Left cardiac atrium (tissue), 4 donors: ENCODE measurements at places on chromosomes 2 and 18.

DNA sequence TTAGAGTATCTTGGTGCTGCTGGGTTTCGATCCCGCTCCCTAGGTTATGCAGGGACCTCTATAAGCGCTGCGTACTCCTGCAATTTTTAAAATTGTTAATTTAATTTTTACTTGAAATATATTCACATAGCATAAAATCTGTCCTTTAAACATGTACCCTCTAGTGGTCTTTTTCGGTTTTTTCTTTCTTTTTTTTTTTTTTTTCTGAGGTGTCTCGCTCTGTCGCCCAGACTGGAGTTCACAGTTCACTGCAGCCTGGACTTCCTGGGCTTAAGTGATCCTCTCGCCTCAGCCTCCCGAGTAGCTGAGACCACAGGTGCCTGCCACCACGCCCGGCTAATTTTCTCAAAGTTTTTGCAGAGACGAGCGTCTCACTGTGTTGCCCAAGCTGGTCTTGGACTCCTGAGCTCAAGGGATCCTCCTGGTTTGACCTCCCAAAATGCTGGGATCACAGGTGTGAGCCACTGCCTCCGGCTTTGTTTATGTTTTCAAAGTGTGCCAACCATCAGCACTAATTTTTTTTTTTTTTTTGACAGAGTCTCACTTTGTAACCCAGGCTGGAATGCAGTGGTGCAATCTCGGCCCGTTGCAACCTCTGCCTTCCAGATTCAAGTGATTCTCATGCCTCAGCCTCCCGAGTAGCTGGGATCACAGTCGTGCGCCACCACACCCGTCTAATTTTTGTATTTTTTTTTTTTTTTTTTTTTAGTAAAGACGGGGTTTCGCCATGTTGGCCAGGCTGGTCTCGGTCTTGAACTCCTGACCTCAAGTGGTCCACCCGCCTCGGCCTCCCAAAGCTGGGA lies 585 bp upstream of the MOB1A start:
- no peak for DNase-seq

GRCh38 chr2:49577041-49577440 lies 422.7 kb upstream of the FSHR start:
- no peak for DNase-seq

DNA sequence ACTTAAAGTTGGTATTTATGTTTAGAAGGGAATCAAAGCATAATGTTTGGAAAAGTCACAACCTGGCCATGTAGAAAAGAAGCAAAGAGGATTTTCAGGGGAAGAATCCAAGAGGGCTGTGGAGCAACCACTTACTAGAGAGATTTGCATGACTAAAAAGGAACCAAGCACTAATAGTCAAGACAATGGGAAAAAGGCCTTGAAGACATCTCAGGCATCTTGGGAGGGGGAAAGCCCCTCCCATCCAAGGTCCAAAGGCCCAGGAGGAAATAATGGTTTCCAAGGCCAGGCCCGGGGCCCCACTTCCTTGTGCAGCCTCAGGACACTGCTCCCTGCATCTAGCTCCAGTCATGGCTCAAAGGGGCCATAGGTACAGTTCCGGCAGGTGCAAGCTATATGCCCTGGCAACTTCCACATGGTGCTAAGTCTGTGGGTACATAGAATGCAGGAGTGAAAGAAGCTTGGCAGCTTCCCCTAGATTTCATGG lies 128.1 kb downstream of the EIPR1 start:
- DNase-seq: no peak

GRCh38 chr2:56099963-56100362 lies 83.8 kb upstream of the CCDC85A start:
- DNase-seq: no peak

- DNase-seq: peak; percentile 86
These were observed 108.8 kb downstream of the B3GNT2 start for GRCh38 chr2:62304429-62305417.

DNA sequence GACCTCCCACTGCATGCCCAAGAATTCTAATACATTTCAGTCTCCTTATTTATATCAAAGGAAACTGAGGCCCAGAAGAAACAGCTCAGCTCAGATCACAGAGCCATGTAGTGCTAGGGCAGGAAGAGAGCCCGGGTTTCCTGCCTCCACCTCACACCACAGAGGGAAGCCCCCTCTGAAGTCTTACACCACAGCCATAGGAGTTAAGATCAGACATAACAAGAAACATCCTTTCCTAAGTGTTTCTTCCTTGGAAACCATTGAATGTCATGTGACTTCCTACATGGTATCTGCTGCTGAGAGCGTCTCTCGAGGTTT lies 102.1 kb downstream of the MTCL1 start:
- DNase-seq: no peak
